Thoracic aorta (tissue), 2 donors: ENCODE measurements at places on chromosomes 7 and 10. TPM values are rescaled to one million over a fixed set of nuclear protein-coding genes. Genes with fewer than 3 reads are reported as not detected.

RBM20 gene
- total RNA-seq = 13.9 TPM

PHYH gene
- total RNA-seq = 23.8 TPM

PTF1A gene
- total RNA-seq = not detected

IKZF1 gene
- total RNA-seq = 24.4 TPM

- no peak for DNase-seq
Observed at GRCh38 chr7:51113962-51114361, 202.6 kb downstream of the COBL start.

DNA sequence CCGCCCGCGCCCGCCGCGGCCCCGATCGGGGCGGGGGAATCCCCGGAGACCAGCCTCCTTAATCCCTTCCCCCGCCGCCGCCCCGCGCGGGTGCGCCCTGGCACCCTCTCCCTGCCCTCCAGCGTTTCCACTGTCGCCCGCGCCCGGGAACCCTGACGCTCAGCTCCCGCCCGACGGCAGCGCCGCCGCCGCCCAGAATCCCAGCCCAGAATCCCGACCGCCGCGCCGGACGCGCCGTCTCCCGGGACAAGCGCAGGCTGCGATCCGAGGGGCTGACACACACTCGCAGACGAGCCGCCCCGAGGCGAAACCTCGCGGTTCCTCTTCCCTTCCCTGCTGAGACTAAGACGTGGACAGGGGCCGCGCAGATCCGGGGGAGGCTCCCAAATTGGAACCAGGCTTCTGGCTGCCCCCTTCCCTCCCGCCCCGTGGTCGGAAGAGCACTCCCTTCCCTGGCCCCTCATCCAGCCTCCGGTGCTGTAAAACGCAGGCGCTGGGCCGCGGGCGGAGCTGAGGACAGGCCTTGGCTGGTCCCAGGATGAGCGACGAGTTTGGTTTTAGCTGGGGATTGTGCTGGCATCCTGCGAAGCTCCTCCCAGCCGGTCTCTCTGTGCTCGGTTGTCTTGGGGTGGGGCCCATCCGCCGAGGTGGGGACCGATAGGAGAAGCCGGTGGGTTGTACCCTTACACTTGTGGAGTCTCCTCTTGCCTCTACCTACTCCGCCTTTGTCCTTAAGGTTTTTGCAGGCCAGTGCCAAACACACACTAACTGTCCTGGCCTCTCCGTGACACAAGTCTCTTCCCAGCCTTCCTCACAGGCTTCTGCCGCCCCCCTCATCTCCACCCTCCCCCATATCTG, 1.1 kb downstream of the MARVELD1 start:
- peak; percentile 34 for DNase-seq

- no peak for DNase-seq
Observed at GRCh38 chr10:120479506-120479905, 22.5 kb downstream of the PLPP4 start.

DNA sequence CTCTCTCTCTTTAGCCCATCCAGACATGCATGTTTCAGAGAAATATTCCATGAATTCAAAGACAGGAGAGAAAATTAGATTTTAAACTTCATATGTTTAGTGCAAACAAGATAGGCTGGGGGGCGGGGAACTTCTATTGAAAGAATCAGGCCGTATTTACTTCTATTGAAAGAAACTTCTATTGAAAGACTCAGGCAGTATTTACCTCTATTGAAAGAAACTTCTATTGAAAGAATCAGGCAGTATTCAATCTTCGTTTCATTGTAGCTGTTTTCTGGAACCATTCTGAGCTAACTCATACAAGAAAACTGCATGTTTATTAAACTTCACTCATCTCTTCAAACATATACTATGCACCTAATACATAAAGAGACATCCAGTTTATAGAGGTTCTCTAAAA, 123.1 kb downstream of the TYW1B start:
- no peak for DNase-seq

DNA sequence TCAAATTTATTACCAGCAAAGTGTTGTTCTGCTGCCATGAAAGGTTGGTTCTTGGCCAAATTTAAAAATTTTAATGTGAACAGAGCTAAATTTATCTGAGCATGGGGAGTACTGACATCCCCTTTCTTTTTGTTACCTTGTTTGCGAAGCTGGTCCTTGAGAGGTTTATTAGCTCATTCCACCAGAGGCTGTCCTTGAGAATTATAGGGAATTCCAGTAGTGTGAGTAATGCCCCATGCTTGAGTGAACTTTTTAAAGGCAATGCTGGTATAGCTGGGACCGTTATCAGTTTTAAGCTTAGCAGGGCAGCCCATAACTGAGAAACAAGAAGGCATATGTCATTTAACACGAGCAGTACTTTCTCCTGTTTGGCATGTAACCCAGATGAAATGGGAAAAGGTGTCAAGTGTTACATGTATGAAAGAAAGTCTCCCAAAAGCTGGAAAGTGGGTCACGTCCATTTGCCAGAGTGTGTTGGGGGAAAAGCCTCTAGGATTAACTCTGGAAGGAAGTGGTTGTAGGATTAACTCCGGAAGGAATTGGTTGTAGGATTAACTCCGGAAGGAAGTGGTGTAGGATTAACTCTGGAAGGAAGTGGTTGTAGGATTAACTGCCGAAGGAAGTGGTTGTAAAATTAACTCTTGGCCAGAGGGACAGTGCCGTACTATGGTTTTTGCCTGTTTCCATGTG, 37.3 kb upstream of the AKR1C2 start:
- DNase-seq = no peak

GRCh38 chr7:157832421-157832820, 495.6 kb downstream of the DNAJB6 start:
- DNase-seq = no peak

GRCh38 chr10:33336582-33337325, 2.3 kb upstream of the NRP1 start:
- no peak for DNase-seq

GRCh38 chr7:16739863-16740622, 13.5 kb upstream of the TSPAN13 start:
- no peak for DNase-seq

GRCh38 chr10:130458509-130458908, 322.3 kb downstream of the GLRX3 start:
- no peak for DNase-seq

DNA sequence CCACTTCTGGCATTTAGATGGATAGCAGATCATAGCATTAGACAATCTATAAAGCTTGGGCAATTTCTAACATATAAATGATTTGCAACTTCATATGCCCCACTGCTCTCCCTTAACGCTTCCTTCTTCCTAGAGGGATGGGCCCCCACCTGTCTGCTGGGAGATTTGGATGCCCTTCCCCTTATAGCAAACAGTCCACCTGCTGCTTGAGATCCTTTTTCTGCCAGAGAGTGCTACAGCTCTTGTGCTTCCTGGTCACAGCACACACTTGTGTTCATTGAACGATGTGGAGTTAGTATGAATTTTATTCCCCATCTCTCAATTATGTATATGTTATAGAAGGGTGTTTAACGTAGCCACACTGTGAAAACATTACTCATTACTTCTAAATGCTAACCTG, 10.4 kb upstream of the PCGF5 start:
- DNase-seq = no peak
